Umbilical cord (tissue), 2 donors: ENCODE measurements at places on chromosomes 2 and 18. TPM values are rescaled to one million over a fixed set of nuclear protein-coding genes. Genes with fewer than 3 reads are reported as not detected.

- DNase-seq: no peak
Observed at GRCh38 chr2:227939271-227940027, 68.0 kb downstream of the DAW1 start.

DNA sequence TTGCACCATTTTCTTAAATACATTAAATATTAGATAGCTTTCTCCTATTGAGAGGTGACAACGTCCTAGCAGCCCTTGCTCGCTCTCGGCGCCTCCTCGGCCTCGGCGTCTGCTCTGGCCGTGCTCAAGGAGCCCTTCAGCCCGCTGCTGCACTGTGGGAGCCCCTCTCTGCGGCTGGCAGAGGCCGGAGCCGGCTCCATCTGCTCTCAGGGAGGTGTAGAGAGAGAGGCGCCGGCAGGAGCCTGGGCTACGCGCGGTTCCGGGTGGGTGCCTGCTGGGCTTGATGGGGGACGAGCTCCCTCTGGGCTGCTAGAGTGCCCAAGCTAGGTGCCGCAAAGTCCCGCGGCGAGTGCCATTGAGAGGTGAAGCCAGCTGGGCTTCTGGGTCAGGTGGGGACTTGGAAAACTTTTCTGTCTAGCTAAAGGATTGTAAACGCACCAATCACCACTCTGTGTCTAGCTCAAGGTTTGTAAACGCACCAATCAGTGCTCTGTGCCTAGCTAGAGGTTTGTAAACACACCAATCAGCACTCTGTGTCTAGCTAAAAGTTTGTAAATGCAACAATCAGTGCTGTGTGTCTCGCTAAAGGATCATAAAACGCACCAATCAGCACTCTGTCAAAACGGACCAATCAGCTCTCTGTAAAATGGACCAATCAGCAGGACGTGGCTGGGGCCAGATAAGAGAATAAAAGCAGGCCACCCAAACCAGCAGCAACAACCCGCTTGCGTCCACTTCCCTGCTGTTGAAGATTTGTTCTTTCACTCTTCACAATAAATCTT is 3.1 kb downstream of the RPRD1A start:
- no peak for DNase-seq

GRCh38 chr2:121220995-121221394 is 64.0 kb downstream of the TFCP2L1 start:
- no peak for DNase-seq

GRCh38 chr2:218404351-218405085 is 4.8 kb downstream of the CTDSP1 start:
- DNase-seq: peak; percentile 32

DNA sequence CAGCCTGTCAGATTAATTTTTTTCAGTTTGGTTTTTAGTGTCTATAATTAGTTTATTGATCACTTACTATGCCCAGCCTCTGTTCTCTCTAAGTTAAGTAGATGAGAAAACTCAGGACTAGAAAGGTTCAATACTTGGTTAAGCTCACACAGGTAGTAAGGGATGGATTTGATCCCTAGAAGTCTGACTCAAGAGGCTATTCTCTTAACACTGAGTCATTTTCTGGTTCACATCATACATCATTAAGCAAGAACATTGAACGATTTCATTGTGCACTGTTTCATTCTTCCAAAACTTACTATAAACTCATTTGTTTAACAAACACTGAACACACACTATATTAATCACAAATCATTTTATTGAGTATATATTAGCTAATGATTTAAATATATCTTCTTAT is 54.1 kb upstream of the SLC38A11 start:
- no peak for DNase-seq

DNA sequence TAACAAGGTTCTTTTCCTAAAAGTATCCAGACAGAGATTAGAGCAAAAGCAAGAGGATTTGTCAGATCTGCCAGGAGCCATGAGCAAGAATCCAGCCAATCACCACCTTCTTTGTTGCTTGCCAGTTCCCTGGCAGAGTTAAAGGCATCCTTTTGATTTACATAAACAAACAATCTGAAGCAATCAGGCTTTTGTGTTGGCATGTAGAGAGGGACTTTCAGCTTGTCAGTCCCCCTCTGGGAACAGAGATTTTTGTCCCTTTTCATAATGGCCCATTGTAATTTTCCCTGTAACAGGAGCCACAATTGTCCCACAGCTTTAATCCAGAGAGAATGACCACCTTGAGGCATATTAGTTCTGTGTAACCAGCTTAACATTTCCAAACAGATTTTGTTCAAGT is at the start of gene ERMN:
Gene ERMN (minus strand): TSS at position 39 of the 400 bp plus-strand sequence. CDS start 182 bp downstream, outside the sequence.
- DNase-seq: no peak

DNA sequence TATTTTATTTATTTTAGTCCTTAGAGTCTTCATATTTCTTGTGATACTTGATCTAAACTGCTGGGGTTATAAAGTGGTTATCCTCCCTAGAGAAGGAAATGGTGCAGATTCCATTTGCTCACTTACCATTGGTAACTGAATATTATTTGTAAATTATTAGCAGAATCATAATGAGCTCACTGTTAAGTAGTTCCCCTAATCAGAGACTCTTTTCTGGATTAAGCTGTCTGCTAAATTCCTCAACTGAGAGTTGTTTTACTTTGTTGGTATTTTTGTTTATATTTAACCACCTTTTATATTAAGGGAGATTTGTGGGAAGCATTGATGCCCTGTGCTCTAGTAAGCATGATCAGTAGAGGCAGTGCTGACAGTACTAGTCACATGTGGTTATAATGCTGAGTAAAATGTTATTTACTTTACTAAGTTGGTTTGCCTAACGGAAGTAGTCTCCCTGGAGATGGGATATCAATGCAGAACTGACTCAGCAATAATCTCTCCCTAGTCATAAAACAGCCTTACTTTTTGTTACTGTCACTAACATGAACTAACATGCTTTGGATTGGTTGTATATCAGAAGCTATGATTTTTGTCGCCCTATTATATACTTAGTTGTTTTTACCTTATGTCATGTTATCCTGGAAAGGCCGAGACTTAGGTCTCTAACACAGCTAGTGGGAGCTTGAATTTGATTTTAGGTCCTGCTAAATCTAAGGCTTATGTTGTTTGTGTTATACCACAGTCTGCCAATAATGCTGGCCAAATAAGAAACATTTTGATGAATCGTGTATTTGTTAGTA is 166.7 kb downstream of the MCFD2 start:
- no peak for DNase-seq

DNA sequence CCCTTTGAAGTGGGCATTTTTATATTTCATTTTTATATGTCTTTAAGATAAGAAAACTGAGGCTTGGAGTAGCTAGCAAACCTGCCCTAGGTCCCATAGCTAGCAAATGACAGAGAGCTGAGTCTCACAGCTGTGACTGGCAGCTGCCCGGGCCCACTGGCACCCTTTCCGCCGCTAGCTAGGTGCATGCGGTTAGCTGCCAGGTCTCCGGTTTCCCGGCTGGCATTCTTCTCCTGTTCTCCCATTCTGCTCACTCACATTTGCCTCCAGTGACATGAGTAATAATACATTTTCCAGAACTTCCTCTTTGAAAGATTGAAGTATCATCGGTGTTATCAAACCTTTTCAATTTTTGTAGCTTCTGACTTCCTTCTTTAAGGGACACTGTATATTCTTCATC is 38.7 kb downstream of the MTCL1 start:
- DNase-seq: no peak

DNA sequence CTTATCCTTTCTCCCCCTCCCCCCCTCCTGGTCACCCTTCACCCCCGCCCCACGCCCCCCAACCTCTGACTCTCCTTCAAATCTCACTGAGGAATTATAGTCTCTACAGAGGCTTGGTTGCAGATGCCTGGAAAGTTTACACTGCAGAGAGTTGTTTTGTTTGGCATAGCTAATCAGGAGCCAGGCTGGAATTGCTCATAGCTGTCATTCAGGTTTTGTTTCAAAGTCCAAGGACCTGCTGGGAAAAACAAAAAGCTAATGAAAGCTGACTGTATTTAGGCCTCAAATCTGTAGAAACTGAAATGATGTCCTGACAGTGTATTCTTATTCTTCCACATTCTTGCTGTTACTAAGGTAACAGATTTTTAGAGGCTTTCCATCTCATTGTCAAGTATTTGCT is 22.6 kb downstream of the GREB1L start:
- no peak for DNase-seq

- no peak for DNase-seq
Observed at GRCh38 chr2:155852156-155852555, 480.4 kb downstream of the NR4A2 start.

DNA sequence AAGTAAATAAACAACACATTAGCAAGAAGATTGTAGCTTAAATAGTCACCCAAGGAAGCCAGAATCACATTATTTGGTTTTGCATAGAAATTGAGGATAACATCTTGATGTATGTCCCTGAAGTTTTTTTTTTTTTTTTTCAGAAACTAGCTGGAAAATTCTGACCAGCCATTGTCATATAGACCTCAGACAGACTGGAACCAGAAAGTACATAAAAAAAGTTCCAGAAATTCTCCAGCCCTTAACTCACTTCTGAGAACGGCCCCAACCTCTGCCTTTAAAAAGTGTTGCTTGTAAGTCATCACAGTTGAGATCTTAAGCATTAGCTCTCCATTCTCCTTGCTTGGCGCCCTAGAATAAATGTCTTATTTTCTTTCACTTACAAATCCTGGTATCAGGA is 350.5 kb downstream of the CCDC85A start:
- no peak for DNase-seq

DNA sequence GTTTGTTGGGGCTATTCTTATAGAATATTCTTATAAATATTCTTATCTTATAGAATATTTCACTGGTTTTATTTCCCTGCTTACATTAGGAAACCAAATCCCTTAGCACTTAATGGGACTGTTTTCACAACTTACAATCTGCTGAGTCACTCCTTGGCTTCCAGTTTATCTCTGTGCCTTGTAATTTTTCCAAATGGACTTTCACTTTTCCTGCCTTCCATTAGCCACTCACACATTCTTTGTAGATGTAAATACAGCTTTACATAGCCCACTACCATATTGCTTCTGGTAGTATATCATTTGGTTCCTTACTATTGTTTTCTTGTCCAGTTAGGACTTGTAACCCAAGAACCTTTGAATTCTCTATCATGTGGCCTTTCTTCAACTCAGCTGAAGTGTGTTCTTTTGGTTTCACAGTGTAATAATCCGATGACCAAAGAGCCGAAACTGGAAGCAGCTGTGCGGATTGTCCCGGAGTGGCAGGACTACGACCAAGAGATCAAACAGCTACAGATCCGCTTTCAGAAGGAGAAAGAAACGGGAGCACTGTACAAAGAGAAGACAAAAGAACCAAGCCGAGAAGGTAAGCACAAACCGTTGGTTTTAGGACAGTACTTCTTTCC is 96.1 kb downstream of the UGGT1 start:
- no peak for DNase-seq

DNA sequence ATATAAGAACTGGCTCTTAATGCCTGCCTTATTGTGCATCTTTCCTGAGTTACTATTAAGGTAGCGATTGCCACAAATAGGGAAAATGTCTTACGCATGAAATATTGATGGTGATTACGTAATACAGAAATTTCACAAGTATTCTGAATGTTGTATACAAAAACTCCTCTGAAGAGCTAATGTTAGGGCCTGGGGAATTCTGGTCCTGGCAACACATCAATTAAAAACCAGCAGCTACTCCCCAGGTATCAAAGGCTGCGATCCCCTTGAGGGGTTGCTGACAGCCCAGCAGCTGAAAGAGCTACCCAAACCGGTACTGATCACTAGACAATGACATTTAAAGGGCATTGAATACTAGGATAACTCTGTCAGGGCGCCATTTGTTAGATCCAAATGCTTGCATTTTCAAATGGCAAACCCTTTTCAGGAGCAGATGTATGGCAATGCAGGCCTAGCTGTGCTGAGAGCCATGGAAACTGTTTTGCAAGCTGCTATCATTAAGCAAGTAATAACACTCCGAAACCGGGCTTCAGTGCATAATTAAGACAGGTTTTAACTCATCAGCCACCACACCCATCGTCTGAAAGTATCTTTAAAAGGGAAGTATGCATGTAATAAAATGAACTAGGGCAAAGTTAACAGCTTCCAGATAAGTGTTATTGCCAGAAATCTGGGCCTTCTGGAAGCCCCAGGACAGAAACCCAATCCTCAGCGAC is 78.4 kb downstream of the CLHC1 start:
- no peak for DNase-seq

The IFIH1 gene
- total RNA-seq: 17.1 TPM

The GBX2 gene
- total RNA-seq: 6.7 TPM

The NOP58 gene
- total RNA-seq: 48.4 TPM

The COLEC12 gene
- total RNA-seq: 93.7 TPM
